ENCODE measurements at places on chromosomes 7 and 10. TPM values are rescaled to one million over a fixed set of nuclear protein-coding genes. Genes with fewer than 3 reads are reported as not detected.

Gene NAT16
- total RNA-seq = not detected

Gene NME8
- not detected for total RNA-seq

Gene STOX1
- 0.84 TPM for total RNA-seq

Gene VPS26A
- total RNA-seq = 33.5 TPM

Gene COBL
- not detected for total RNA-seq

Gene VSTM4
- total RNA-seq = not detected

Gene OR2A42
- not detected for total RNA-seq

DNA sequence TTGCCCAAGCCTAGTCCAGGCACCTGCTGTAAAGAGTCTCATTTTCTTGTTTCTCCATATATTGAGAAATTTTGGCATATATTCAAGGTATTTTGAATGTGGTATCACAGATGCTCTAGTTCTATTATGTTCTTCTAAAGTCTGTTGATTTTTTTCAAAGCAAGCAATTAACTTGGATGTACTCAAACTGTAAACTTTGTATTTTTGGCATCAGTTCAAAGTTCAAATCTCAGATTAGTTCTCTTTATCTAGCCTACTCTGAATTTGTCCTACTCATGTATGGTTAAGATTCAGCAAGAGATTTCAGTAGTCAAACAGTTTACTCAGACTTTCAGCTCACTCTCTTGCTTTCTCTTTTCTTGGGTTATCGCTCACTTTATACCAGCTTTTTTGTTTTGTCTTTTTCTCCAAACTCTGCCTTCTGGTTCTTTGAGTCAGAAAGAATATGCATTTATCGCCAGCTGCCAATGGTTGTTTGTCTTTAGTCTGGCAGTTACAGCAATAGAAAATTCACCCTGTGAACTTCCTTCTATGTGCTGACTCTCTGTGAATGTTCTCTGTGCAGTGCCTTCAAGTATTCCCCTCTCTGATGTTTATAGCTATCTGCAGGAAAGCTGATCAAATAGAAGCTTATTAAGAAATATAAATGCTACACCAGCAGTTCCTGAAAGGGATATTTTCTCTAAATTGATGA, 56.0 kb downstream of the ANKRD7 start:
- no peak for DNase-seq

DNA sequence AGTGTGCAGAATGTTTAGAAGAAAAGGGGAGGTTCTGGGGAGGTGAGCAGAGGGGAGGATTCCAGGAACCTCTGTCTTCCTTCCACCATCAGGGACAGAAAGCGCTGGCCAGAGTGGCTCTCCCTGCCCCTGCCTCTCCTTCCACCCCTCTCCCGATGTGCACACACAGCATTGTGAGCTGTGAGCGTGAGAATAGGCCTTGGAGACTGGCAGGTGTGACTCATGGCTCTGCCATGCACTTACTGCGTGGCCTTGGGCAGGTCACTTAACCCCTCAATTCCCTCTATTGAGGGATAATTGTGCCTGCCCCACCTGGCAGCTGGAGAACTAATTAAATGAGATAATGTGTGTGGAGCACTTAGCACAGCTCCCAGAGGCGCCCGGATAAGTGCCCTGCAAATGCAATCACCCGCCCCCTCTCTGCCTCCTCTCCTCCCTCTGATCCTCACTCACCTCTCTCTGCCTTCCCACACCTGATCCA, 115.4 kb downstream of the ZMIZ1 start:
- no peak for DNase-seq

DNA sequence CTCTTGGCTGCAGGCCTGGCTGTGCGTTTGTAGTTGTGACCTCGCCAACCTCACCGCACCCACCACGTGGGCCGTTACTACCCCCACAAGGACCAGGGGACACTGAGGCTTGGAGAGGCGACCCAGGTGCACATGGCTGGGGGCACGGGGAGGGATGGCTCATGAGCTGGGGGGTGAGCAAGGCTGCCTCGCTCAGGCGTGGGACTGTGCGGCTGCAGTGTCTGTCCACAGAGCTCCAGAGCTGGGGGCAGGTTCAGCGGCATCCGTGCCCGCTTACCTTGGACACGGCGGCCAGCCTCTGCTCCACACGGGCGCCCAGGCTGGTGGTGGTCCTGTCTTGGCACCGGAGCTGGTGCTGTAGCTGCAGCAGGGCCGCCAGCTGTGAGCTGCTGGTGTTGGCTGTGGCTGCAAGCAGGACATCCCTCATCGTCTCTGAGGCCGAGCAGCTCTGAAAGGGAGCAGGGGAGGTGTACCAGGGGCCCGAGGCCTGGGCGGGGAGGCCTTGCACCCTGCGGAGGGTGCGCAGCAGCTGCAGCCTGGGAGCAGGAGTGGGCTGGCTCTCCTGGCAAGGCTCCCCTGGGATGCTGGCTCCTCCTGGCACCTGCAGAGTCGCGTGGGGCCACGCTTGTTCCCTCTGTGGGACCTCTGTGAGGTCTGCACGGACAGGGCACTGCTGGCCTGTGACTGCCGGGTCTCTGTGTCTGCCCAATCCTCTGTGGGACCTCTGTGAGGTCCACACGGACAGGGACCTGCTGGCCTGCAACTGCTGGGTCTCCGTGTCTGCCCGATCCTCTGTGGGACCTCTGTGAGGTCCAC, 60.0 kb upstream of the NKX6-2 start:
- no peak for DNase-seq

DNA sequence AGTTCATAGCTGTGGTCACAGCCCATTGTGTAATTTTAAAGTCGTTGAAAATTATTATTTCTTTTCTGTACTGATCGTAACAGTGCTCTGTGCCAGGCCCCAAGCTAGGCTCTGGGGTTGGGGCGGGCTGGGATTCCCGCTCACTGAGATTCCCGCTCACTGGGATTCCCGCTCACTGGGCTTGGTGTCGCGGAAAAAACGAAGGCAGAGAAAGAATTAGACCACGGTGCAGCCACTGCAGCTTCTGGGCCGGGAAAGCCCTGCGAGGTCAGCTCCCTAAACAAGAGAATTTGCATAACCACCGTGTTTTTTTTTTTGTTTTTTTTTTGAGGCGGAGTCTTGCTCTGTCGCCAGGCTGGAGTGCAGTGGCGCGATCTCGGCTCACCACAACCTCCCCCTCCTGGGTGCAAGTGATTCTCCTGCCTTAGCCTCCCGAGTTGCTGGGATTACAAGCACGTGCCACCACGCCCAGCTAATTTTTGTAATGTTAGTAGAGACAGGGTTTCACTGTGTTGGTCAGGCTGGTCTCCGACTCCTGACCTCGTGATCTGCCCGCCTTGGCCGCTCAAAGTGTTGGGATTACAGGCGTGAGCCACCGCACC, 31.2 kb downstream of the FOXK1 start:
- no peak for DNase-seq

DNA sequence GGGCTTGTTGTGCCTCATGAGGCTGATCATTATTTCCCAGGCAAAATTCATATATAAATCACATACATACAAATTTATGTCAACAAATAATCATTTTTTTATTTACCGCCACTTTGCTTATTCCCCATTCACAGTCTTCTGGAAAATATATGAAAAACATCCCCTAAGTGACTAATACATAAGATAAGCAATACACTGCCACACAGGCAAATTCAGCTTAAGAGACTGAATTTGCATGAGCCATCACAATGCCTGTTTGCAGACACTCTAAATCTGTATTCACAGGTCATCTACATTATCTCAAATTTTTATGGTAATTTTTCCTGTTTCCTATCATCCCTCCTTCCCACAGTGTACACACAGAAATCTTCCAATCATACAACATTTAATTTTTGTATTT, 13.2 kb downstream of the OSBPL3 start:
- DNase-seq = no peak

DNA sequence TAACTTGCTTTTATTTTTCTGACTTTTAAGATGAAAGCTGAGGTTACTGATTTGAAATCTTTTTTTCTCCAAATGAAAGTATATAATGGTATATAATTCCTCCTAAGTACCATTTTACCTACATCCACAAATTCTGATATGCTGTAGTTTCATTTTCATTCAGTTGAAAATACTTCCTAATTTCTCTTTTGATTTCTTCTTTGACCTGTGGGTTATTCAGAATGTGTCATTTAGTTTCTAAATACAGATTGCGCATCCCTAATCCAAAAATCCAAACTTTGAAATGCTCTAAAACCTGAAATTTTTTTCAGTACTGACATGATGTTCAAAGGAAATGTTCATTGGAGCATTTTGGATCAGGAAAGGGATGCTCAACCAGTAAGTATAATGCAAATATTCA, 168.7 kb downstream of the CELF2 start:
- DNase-seq = no peak

DNA sequence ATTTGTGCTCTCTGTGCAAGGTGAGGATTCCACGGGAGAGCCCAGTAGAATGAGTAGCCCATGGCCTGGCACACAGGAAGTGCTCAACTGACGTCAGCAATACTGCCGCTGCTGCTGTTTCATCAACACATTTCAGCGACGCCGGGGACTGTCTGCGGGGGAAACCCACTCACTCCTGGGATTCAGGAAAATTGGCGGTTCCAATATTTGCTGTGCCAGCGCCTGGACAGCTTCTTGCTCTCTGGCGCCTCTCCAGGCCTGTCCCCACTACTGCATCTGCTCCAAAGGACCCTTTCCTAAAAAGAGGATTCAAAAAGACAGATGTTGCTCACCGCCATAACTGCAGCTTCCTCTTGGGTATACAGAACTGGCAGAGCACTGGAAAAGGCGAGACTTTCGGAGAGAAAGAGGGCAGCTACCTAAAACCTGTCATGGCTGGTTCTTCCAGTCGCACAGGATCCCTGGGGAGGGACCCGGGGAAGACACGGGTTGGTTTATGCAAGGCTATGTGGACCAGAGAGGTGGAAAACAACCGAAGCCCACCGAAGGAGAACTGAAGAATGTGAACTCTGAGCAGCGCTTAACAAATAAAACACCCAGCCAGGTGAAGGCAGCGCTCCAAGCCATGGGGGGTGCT, 39.7 kb upstream of the ENO4 start:
- DNase-seq = no peak

GRCh38 chr7:21243265-21243664, 184.6 kb upstream of the SP4 start:
- no peak for DNase-seq

- DNase-seq = no peak
Observed at GRCh38 chr7:33698692-33699128, 206.6 kb upstream of the BMPER start.

- no peak for DNase-seq
Observed at GRCh38 chr7:156665101-156665500, 24.5 kb downstream of the RNF32 start.

- peak; percentile 14 for DNase-seq
Observed at GRCh38 chr10:15370212-15370855, 755 bp downstream of the FAM171A1 start.

- DNase-seq = no peak
Observed at GRCh38 chr10:409408-410040, 274.3 kb downstream of the ZMYND11 start.

- DNase-seq = no peak
Observed at GRCh38 chr10:5198386-5198785, 1.7 kb downstream of the AKR1C4 start.

DNA sequence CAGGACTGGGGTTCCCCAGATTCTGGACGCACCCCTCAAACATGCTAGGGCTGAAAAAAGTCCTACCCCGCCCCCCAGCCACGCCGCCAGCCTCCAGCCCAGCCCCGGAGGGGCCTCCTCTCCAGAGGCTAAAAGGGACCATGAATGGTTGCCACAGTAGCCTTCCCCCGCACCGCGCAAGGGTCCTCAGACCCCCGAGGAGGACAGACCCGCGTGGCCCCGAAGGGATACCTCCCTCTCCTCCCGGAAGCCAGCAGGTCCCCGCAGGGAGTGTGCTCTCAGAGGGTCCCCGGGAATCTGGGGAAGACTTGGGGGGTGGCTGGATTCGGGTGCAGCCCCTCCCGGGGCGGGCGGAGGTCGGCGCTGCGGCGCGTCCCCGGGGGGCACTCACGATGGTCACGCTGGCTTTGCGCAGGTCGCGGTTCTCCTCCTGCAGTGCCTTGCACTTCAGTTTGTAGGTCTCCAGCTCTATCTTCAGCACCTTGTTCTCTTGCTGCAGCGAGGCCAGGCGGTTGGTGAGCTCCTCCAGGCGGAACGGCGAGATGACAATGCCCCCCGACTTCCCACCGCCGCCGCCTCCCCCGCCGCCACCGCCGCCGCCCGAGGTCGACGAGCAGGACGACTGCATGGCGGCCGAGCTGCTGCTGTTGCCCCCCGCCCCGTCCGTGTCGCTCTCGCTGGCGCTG, 482 bp downstream of the CCDC6 start:
- peak; percentile 30 for DNase-seq

DNA sequence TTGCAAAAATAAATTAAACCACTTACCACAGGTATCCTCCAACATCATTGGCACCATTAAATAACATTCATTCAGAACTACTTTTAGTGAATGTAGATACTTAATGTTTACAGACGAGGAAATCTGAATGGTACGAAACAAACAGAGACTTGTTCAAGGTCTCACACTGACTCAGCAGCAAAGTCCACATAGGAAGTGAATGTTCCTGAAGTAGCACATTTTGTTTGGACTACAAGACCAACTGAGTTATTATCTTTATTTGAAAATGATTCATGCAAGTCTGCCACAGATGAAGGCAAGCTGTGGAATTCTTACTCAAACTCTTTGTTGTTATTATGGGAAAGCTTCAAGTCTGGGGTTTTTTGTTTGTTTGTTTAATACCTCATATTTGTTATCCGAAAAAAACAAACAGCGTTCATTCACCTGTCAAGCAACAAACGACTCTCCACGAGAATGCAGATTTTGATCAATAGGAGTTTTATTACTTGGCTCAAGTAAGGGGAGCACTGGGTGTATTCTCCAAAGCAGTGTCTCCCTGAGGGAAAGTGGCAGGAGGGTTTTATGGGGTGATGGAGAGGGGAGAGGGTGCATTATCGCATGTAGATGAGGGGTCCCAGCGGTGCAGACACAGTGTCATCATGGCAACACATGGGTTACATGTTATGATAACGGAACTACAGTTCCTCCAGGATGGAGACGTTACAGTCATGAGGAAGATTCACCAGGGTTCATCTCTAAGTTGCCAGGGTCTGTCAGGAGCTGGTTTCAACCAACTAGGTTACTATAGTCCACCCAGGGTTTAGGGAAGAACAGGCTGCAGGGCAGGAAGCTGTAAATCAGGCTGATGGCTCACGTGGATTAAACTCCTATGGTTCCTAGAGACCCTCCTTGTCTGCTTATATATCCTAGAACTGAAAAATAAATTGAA, 147.7 kb upstream of the AKR1E2 start:
- DNase-seq = no peak

DNA sequence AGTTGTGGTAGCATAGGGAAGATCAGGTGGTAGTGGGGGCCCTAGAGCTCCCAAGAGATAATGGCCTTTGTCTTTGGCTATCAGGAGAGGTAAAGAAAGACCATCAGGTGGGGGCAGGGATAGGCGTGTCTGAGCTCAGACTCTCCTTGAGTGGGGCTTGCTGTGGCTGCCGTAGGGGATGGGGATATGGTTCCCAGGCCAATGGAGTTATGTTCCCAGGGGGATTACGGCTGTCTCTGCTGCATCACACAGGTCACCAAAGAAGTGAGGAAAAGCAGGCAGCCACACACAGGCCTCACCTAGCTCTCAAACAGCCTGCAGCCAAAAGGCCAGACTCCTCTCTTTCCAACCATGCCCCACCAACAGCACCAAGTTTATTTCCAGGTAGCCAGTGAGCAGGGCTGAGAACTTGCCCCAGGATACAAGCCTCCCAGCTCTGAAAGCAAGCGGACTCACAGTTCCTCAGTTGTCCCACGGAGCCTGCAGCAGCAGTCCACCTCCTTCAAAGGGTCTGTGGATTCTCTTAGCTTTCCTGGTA, 37.6 kb upstream of the C1QL3 start:
- no peak for DNase-seq
